ENCODE measurements at places on chromosomes 7 and 10.

DNA sequence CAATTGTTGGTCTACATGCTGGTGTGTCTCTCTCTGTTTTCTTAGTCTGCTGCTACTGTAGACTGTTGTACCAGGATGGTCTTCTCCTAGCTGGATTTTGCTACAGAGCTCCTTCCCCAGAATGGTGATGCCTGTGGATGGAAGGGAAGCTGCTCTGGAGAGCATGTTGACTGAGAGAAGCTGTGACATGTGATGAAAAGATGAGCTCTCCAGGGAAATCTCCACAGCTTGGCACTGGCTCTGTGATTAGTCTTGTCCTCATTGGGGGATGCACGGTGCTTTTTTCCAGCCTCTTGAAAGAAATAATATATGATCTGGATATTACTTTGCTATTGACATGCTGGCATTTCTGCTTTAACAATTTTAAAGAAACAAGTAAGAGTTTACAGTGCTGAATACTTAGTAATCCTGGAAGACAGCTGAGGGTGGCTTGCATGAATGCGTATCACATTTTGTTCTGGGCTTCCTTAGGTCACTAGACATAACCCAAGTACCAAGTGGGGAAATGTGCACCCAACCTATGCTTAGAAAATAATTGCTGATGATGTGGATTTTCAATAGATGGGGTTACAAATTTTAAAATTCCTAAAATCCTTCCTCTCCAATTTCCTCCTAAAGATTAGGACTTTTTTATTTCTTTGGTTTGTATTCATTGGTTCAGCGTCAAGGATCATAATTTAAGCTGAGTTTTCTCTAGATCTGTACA lies 849.7 kb downstream of the KCNMA1 start:
- no peak for DNase-seq

- DNase-seq: peak; percentile 29
These were observed 29.4 kb downstream of the RABGEF1 start for GRCh38 chr7:66769833-66770512.

- peak; percentile 70 for DNase-seq
These were observed 47.7 kb downstream of the LRGUK start for GRCh38 chr7:134174795-134175261.

DNA sequence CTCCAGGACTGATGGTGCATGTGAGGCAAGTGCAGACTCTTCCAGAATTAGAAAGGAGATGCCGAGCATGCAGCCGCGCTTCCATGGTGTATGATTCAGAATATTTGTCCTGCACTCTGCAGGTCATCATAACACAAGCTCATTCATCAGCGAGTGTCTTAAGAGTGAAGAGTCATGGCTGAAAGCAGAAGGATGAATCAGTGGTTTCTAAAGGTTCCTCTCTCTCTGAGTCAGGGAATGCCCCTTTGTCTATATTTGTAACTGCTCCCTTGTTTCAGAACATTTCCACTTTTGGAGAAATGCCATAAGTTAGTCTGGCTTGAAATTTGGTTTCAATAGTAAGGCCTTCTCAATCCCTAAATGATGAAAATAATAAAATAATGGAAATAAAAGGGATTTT lies 52.3 kb downstream of the HECW1 start:
- peak; percentile 98 for DNase-seq

- peak; percentile 50 for DNase-seq
These were observed 129.5 kb downstream of the TMEM26 start for GRCh38 chr10:61323726-61324125.

DNA sequence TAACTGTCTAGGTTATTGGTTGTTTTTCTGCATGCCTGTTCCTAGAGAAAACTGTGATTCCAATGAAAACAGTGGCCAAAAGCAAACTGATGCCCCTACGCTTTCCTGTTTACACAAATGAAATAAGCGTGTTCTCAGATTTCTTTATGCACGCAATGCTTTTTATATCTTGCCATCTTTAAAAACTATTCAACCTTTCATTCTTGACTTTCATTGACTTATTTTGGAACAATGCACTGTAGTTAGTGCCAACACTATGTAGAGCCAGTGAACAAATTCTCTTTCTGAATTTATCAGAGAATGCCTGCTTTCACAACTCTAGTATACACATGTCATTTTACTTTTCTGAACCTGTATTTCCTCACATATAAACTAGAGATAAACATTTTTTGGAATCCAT lies 86.6 kb downstream of the CABCOCO1 start:
- no peak for DNase-seq

DNA sequence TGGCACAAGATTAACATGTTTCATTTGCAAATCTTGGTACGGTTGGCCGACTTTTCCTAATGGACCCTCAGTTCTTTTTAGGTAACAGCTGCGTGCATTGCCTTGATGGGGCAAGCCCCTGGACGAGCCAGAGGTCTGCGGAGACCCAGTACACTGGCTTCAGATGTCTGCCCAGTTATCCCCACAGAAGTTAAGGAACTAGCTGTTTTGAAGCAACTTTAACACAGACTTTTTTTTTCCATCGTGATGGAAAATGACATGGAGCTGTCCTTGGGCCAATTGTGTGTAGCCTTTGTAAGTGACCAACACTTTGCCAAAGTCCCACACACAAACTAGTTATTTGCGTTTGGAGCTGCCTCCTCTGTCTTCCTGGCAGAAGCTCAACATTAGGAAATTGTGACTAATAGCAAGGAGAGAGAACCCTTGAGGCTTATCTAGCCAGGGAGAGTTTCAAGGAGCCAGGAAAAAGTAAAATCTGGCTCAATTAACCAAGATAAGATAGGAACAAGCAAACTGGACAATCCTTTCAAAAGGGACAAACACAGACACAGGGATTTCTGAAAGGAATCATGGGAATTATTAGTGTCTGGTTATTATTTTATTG lies 99.6 kb upstream of the BMPER start:
- peak; percentile 43 for DNase-seq

DNA sequence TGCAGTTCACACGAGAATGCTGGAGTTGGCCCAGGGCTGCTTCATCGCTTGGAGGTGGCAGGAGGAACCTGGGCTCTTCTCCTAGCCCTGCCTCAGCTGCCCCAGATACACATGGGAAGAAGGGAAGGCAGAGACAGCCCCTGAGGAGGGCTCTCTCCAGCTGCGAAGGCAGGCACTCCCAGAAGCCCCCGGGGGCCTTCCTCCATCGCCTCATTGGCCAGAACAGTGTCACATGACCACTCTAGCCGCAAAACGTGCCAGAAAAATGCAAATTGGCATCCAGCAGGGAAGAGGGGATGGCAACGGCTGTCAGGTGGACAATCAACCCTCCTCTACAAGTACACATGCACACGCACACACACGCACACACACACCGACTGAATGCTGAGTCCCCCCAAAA lies 217.8 kb upstream of the FRMD4A start:
- DNase-seq: no peak

DNA sequence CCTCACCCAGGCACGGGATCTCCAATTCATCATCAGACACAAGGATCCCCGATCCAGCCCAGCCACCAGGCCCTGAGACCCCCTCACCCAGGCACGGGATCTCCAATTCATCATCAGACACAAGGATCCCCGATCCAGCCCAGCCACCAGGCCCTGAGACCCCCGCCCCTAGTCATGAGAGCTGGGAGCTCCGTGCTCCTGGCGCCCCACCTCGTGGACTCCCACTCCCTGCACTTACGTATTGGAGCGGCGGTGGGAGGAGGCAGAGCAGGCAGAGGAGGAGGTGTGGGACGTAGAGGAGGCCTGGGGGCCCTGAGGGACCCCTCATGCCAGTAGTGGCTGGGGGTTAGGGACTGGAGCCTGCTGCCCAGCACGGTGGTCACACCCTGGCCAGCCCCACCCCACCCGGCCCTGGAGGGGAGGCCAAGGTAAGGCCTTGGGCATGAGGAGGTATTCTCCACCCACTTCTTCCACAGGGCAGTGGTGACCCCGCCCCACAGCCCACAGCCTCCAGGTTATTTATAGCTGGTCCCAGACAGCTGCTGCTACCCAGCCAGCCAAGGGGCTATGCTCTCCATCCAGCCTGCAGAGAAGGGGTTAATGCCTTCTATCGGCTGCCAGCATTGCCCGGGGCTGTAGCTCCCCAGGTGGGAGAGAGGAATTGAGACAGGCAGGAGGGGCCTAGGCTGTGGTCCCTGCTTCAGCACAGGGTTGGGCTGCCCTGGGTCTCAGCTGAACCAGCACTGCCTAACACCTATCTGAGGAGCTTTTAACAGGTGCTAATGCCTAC lies 17.6 kb upstream of the CRHR2 start:
- no peak for DNase-seq

DNA sequence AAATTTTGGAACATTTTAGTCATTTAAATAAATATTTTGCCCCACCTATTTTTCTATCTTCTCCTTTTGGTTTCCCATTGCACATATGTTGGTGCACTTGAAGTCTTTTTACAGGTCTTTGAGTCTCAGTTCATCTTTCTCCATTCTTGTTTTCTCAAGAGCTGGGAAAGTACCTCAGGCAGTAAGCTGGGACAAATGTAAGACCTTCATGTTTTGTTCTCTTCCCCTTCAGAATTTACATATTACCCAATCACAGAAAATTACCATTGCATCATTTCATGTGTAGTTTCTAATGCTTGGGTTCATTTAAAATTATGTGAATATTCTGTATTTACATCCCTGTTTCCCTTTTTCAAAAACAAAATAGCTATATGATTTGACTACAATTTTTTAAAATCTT lies 1150.0 kb upstream of the POT1 start:
- DNase-seq: no peak

- DNase-seq: no peak
These were observed 30.3 kb downstream of the C7orf33 start for GRCh38 chr7:148620749-148621359.

GRCh38 chr10:96656198-96656577 lies 64.1 kb downstream of the PIK3AP1 start:
- no peak for DNase-seq

DNA sequence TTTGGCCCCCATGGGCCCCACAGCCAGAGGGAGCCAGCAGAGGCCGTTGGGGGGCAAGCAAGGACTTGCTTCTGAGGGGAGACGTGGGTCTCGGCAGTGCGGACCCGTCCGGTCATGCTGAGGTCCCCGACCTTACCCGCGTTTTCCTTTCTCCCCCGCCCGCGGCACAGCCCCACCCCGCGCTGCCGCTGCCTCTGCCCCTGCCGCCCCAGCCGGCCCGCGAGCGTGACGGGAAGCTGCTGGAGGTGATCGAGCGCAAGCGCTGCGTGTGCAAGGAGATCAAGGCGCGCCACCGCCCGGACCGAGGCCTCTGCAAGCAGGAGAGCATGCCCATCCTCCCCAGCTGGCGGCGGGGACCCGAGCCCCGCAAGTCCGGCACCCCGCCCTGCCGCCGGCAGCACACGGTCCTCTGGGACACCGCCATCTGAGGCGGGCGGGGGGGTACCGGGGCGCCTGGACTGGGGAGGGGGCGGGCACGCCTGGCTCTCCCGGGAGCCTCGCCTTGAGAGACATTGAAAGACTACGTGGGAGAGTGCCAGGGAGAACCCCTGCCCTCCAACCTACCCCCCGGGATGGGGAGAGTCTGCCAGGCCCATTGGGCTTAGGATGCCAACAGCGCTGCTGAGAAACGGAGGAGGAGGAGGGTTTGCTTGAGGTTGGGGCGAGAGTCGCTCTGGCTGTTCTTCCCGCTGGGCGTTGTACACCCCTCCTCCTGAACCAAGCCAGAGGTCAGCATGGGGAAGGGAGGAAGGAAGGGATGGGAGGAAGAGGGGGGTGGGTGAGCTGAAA lies 9.9 kb downstream of the NYAP1 start:
- DNase-seq: no peak

GRCh38 chr7:16129431-16130110 lies 291.8 kb downstream of the CRPPA start:
- peak; percentile 90 for DNase-seq

DNA sequence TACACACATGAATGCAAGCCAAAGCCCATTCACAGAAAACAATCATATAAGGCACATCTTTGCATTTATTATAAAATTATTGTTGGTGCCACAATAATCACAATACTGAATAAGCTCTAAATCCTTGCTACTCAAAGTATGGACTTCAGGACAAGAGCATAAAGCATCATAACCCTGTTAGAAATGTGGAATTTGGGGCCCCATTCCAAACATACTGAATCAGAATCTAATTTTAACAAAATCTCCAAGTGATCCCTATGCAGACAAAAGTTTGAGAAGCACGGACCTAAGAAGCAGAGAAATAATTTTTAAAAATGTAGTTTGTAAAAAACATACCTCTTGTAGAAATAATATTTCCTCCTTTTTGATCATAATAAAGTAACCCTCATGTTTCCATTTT lies 199.2 kb downstream of the IMMP2L start:
- peak; percentile 71 for DNase-seq

DNA sequence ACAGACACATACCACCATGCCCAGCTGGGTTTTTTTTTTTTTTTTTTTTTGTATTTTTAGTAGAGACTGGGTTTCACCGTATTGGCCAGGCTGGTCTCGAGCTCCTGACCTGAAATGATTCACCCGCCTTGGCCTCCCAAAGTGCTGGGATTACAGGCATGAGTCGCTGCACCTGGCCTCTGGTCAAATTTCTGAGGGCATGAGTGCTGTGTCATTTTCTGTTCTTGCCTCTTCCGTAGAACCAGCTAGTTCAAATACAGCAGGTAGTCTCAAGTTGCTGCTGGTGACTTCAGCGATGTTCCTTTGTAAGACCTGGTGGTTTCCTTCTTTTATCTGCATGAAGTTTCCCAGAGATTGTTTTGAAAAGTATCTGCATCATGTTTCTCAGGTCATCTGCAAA lies 134.8 kb upstream of the SHH start:
- DNase-seq: no peak

- DNase-seq: no peak
These were observed 25.8 kb downstream of the PTTG1IP2 start for GRCh38 chr7:90495241-90495640.

GRCh38 chr10:116783011-116783655 lies 40.8 kb upstream of the HSPA12A start:
- no peak for DNase-seq

- DNase-seq: peak; percentile 72
These were observed 164.3 kb downstream of the BAMBI start for GRCh38 chr10:28841625-28842024.

DNA sequence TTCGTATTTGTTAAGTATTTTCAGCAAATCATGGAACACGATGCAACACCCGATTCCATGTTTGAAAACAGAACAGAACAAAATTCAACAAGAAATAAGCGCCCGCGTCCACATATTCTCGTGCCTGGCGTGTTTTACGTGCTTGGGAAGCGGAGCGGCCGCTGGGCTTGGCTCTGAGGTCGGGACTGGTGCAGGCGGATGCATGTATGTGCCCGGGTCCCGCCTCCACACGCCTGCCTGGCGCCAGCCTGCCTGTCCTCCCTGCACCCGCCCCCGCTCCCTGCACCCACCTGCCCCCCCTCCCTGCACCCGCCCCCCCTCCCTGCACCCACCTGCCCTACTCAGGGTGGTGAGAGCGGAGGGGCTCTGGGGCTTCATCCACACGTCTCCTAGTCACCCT lies 454.5 kb downstream of the DNAJB6 start:
- DNase-seq: no peak

DNA sequence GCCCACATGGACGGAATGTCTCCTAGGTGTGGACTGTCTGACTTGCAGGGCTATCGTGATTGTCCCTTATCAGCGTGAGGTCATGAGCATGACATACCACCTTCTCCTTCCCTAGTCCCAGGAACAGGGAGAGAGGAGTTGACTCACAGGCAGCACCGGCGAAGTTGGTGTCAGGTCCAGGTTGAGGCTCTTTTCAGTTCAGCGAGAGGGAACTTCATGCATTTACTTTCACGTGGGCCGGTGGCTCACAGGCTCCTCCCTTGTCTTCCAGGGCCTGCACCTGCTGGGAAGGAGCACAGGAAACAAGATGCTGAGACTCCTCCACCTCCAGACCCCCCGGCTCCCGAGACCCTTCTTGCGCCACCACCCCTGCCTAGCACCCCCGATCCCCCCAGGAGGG lies 46.1 kb downstream of the PROSER2 start:
- no peak for DNase-seq

All from fibroblast of skin of abdomen (primary cell).